ENCODE measurements at places on chromosomes 2 and 18. TPM values are rescaled to one million over a fixed set of nuclear protein-coding genes. Genes with fewer than 3 reads are reported as not detected.

GRCh38 chr2:27125104-27125503 is 1.5 kb downstream of the ABHD1 start:
- no peak for ATAC-seq

GRCh38 chr2:215136669-215137328 is 1.6 kb downstream of the ABCA12 start:
- peak; percentile 82 for ATAC-seq

DNA sequence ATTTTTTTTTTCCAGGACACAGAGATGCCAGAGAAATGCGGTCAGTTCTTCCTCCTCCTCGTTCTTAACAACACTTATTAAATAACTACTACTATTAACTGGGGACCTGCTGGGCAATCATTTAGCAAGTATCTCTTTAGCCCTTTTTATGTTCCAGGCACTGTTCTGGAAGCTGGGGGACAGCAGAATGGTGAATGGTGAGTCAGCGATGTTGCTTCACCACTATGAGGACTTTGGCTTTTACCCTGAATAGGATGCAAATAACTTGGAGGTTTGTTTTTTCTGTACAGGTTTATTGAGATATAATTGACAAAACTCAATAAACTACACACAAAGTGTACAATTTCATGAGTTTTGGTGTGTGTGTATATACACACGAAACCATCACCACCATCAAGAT is 179.9 kb upstream of the MSH6 start:
- ATAC-seq: no peak

- ATAC-seq: no peak
Measured at GRCh38 chr2:106623456-106623855, 136.3 kb downstream of the CD8B2 start.

DNA sequence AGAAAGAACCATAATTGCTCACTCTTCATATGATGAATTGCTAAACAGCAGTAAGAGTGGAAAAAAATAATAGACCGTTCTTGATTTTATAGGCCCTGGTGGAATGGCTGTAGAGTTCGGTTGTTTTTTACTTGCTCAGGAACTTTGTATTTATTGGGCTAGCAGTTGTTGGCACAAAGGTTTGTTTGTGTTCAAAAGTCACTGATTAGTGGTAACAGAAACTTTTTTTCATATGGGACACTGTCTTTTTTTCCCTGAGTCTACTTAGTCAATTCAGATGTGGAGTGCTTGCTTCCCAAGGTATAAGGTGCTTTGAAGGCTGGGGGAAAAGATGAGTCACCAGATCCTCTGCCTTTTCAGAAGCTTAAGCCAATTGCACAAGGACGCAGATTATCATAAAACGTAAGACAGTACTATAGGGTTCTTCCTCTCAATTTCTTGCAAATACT is 25.8 kb downstream of the PHLPP1 start:
- peak; percentile 85 for ATAC-seq

GRCh38 chr2:237195396-237196120 is 109.9 kb downstream of the COPS8 start:
- ATAC-seq: no peak

- peak; percentile 25 for ATAC-seq
Measured at GRCh38 chr2:184646177-184646576, 47.8 kb downstream of the ZNF804A start.

DNA sequence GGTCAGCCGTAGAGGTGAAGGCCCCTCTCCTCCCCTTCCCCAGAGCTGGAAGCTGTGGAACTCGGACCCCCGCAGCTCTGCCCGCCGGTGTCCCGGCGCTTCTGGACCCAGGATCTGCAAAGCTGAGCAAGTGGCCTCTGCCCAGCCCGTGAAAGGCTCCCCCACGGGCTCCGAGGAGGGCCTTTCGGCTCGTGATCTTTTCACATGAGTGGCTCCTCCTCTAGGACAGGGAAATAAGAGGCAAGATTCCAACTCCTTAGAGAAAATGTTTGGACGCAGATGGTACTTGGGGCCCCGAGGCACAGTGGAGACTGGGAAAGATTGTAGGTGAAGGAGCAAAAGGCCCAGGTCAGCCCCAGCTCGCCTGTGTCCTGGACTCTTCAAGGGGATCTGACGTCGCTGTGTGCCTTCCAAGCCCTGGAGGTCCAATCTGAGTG is 48.2 kb upstream of the SP3 start:
- peak; percentile 18 for ATAC-seq

- ATAC-seq: peak; percentile 84
Measured at GRCh38 chr2:105950521-105951383, 206.0 kb downstream of the NCK2 start.

DNA sequence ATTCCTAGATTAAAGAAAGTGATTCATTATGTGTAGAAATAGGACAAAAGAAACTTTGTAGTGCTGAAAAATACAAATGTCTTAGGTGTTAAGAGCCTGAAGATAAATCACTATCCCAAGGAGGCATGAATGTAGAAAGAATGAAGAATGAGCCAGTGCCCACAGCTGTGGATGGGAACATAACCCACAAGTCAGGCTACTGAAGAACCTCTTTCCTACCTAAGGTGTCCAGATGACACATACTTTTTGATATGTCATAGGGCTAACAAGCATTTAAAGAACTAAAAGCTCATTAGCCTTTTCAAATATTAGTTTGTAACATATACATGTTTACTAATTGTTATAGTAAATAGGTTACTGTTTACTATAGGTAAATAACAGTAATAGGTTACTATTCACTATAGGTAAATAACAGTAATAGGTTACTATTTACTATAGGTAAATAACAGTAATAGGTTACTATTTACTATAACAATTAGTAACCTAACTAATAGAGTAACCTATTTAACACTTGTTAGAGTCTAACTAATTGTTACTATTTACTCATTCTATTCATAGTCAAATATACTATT is 275.0 kb upstream of the KYNU start:
- ATAC-seq: no peak

DNA sequence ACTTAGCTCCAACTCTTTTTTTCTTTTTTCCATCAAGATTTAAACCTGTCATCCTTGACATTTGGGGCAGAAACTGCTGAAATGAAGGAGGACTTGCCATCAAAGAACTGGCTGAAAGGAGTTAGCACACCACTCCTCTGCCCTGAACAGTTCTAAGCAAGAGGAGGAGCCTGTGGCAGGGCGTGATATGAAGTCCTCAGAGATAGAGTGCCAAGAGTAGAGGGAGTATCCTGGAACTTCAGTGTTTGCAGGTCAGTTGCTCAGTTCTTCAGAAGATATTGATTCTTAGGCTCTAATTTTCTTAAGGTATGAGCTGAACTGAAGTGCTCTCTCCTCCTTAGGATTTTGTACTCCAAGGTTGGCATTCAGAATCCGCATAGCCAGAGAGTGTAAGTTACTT is 15.2 kb downstream of the NABP1 start:
- no peak for ATAC-seq

DNA sequence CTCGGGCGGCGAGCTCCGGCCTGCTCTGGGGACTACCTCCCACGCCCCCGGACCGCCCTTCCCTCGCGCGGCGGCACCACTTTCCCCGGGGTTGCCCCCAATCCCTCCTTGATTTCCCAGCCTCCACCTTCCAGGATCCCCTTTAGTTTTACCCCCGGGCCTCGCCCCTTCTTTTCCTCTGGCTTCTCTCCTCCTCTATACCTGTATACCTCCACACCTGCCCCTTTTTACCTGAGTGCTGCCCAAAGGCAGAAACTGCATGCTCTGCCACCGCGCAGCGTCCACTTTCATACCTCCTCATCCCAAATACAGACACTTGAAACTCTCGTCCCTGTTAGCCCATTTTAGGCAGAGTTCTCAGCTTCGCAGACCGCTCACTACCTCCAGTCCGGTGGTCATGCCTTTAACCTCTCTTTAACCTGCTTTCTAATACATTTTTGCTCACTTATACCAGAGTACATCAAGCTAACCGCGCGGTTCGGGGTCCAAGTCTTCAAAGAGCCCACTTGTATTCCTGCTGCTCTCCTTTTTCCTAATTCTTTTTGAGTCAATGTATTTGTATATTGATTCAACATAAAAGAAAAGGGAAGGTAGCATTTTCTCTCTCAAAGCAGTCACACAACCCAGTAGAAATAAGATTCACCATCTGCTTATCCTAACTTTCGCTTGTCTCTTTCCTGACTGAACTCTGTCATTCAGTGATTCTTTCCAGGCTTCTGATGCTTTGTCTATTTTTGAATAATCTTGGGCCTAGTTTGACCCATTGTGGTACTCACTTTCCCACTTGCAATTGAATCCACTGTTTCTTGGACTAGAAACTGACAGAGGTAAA is 901 bp downstream of the SPOPL start:
- peak; percentile 27 for ATAC-seq

DNA sequence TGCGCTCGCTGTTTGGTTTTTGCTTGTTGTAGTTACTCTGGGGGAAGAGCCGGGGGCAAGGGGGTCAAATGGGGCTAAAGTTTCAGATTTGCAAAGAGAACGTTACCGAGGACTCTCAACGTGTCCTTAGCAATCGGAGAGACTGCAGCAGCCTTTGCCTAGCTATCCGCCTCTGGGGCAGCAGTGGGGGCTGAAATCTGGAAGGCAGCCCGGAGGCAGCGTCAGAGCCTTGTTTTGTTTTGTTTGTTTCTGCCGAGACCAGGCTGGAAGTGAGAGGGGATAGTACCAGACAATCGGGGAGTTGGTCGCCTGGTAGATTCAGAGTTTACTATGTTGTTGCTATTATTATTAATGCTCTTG is 1.2 kb downstream of the CDH20 start:
- ATAC-seq: no peak

- no peak for ATAC-seq
Measured at GRCh38 chr18:33184175-33184574, 256.3 kb downstream of the CCDC178 start.

DNA sequence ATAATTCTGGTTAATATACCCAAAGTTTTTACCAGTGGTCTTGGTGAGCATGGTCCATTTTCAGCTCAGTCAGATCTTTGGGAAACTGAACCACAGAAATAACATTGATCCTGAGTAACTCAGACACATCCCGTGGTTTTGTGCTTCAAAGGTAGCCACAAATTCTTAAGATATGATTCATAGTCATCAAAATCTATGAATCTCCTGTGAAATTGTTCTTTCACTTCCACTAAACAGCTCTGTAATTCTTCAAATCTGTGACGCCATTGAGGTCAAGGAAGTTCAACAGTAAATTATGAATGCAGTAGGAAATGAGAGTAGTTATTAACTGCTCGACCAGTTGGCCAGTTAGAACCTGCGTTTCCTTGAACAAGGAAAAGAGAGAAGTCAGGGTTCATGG is 147.3 kb downstream of the IRS1 start:
- peak; percentile 69 for ATAC-seq

DNA sequence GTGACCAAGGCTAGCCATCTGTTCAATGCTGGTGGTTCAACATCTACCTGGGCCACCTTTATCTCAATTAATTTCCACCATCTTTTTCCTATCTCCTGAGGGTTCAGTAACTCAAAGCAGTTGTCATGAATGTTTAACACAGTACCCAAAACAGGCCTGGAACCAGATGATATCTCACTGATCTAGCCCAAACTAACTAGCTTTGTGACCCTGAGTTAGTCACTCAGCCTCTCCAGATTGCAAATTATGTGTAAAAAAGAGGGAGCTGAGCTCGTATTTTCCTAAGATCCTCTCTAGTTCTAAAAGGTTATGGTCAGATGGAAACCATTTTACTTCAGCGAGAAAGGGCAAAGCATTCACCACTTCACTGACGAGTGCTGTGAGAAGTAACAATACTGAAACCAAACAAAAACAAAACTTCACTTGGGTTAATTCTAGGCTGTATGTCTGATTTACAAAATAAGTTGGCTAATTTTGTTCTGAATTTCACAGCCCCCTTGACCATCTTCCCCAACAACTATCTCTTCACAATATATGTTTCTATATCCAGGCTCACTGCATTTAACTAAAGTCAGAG is 14.8 kb downstream of the SPRED2 start:
- ATAC-seq: no peak

DNA sequence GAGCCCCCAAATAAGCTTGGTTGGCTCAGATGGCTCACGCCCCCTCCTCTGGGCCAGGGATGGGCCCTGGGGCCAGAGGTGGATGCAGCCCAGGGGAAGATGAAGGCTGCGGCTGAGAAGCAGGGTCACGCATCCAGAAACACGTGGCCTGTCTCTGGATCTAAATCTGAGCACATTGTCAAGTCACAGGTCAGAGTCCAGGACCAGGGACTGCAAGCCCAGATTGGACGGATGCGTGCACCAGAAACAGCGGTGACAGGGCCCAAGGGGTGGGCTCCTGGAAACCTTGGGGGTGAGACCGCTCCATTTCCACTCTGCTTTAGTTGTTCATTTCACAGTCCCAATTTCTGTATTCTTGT is 226.2 kb downstream of the ACKR3 start:
- no peak for ATAC-seq

- ATAC-seq: peak; percentile 58
Measured at GRCh38 chr2:176493226-176493825, 224.1 kb downstream of the MTX2 start.

GRCh38 chr2:187349326-187349944 is 98.6 kb downstream of the CALCRL start:
- peak; percentile 41 for ATAC-seq

- no peak for ATAC-seq
Measured at GRCh38 chr2:12871694-12872315, 155.1 kb downstream of the TRIB2 start.

GRCh38 chr18:3329872-3330271 is 67.9 kb downstream of the MYL12B start:
- no peak for ATAC-seq

- ATAC-seq: no peak
Measured at GRCh38 chr2:8058652-8059051, 623.2 kb upstream of the ID2 start.

- ATAC-seq: no peak
Measured at GRCh38 chr2:15671842-15672815, 80.5 kb downstream of the DDX1 start.

DNA sequence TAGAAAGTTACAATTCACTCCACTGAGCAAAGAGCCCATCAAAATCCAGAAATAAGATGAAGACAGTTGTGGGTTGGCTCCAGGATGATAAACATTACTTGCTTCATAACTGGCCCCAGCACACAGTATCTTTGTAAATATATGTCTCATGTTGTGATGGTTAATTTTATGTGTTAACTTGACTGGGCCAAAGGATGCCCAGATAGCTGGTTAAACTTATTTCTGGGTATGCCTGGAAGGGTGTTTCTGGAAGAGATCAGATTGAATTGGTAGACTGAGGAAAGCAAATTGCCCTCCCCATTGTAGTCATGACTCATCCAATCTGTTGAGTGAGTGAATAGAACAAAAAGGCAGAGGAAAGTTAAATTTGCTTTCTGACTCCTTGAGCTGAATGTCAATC is 373.8 kb downstream of the LNPK start:
- no peak for ATAC-seq

GRCh38 chr2:105571445-105571987 is 172.7 kb upstream of the FHL2 start:
- no peak for ATAC-seq

- no peak for ATAC-seq
Measured at GRCh38 chr2:131475831-131476230, at the start of gene TUBA3D. Gene TUBA3D, plus strand, starts transcription at chr2:131476119. Its CDS starts 81 bp downstream, at chr2:131476200.

ERBB4 gene
- total RNA-seq: 0.12 TPM

CROCC2 gene
- total RNA-seq: 0.12 TPM

CCDC148 gene
- total RNA-seq: 0.32 TPM

SMYD1 gene
- total RNA-seq: not detected

TGFBRAP1 gene
- 11.4 TPM for total RNA-seq

RAB11FIP5 gene
- 10.4 TPM for total RNA-seq

PID1 gene
- total RNA-seq: 1.2 TPM

Measured in esophagus mucosa (tissue), 1 donor.